ENCODE measurements at places on chromosomes 5 and 9.

DNA sequence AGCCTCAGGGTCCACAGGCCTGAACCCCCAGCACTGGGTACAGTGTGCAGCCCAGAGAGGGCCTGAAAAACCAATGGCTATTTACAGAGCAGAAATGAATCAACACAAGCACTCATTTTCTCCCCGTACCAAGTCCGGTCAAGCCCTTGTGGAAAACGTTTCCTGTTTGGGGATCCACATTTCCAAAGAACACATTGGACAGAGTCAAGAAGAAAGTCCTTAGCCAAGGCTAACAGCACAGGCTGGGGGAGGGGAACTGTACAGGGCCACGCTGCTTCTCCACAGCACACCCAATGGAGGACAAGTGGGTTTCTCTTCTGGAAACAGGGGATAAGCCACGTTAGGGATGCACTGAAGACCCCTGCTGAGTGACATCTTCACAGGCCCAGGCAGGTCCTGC, 62.3 kb downstream of the NSUN2 start:
- DNase-seq: no peak

GRCh38 chr5:90133941-90134340, 275.6 kb downstream of the CETN3 start:
- no peak for DNase-seq

DNA sequence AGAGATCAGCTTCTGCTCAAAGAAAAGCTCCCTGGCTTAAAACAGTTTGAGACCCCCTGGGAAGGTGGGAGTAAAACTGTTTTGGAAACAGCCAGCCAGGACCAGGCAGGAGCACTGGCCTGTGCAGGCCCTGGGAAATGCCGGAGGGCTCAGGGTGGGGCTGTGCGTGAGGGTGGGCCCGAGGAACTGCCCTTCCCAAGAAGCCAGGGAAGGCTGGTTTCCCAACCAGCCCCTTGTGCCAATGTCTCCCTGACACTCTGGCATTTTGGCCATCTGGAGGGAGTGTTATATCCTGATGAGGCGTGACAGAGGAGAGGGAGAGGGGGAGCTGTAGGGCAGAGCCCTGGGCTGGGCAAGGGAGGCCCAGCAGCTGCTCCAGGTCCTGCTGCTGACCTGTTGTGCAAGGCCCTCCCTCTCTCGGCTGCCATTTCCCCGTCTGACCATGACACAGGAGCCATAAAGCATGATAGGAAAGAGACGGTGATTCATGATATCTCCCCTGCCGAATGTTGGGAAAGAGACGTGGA, 16.1 kb downstream of the OLFML2A start:
- DNase-seq: no peak

DNA sequence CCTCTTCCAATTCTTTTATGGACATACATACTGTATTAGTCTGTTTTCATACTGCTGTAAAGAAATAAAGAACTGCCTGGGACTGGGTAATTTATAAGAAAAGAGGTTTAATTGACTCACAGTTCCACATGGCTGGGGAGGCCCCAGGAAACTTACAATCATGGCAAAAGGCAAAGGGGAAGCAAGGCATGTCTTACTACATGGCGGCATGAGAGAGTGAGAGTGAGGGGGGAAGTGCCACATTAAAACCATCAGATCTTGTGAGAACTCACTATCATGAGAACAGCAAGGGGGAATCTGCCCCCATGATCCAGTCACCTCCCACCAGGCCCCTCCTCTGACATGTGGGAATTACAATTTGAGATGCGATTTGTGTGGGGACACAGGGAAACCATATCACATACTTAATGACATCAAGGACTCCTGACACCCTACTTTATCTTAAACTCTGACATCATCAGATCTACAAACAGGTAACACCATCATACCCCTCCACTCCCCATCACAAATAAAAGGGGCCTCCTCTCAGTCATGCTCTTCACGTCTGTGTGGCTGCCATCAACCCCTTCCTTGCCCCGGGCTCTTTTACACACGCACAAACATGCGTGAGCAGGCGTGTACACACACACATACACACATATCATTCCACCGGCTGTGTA, 9.7 kb downstream of the ANKRD33B start:
- no peak for DNase-seq

DNA sequence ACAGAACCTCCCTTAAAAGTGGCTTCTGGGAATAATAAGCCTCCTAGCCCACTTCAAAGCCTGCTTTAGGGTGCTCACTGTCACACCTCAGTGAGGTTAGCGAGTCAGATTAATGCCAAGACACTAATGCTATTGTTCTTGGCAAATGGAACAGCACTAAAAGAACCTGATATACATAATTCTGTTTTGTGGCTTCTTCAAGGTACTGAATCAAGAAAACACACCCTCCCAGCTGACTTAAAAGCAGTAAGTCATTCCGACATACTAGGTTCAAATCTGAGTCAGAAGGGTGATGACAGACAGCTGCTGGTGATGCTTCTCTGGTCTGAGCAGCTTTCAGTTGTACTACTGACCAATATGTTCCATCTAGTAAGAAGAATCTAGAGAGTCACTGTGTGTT, 121.6 kb downstream of the OXCT1 start:
- no peak for DNase-seq

- DNase-seq: no peak
Observed at GRCh38 chr9:129469188-129469987, 151.5 kb downstream of the C9orf50 start.

GRCh38 chr5:167284222-167284890, 1007.1 kb upstream of the WWC1 start:
- no peak for DNase-seq

- no peak for DNase-seq
Observed at GRCh38 chr5:81859624-81860023, 108.7 kb upstream of the SSBP2 start.
